HT1080 (cell line): ENCODE measurements at places on chromosomes 13 and 19. TPM values are rescaled to one million over a fixed set of nuclear protein-coding genes. Genes with fewer than 3 reads are reported as not detected.
A peak's percentile ranks its signal among the peaks of the same experiment; 100 is the strongest.

The SIGLEC5 gene
- not detected in 2 replicates for total RNA-seq

DNA sequence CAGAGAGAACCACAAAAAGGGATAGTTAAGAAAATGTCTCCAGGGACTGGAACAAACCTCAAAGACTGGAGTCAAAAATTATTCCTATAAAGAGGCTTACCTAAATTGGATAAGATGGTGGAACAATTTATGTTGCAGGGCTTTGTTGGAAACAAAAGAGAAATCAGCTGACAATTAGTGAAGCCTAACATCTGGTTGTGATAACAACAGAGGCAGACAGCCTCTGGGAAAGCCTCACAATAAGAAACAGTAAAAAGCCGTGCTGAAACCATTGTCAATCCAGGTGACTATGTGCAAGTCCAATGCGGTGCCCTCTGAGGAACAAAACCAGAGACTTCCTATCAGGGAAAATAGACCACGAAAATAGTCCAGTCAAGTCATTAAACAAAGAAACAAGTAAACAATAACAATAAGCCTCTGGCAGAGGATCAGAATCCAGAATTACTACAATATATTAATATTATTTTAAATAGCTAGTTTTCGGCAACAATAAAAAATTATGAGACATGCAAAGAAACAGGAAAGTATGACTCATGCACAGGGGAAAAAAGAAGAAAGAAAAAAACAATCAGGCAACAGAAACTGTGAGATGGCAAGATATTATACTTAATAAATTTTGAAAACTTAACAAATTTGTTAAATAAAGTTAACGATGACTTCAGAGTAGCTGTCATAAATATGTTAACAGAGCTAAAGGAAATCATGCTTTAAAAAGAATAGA is 99.7 kb upstream of the RXFP2 start:
- DNase-seq, result peak; percentile 44

The C2CD4C gene
- 0.40 and 0.69 TPM in 2 replicates for total RNA-seq

GRCh38 chr19:5121266-5122120 is 152.6 kb downstream of the KDM4B start:
- no peak for DNase-seq

DNA sequence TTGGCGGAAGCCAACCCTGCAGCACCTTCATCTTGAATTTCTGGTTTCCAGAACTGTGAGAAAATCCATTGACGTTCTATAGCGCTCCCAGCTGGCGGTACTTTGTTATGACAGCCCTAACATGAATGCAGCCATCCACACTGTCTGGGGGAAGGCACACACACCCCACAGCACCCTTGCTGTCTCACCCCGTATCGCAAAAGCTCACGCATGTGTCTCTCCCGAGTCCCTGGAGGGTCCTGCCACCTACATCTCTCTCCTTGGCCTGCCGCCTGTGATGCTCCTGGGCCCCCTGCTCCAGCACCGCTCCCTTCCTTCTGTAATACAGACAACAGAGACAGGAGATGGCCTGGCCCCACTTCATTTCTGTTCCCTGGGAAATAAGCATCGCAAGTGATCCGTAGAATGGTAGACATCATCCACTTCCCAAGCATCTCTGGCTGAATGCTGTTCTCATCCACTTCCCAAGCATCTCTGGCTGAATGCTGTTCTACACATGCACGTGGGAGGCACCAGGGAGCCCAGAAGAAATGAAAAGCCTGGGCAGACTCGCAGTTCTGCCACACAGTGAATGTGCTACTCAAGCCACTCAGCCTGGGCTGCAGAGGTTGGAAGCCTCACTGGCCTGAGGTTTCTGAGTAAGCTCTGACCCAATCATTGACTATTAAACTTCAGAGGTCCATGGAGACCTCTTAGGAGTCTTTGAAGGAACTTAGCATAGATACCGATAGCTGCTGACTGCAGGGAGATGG is 29.6 kb downstream of the EPN1 start:
- DNase-seq, result no peak

DNA sequence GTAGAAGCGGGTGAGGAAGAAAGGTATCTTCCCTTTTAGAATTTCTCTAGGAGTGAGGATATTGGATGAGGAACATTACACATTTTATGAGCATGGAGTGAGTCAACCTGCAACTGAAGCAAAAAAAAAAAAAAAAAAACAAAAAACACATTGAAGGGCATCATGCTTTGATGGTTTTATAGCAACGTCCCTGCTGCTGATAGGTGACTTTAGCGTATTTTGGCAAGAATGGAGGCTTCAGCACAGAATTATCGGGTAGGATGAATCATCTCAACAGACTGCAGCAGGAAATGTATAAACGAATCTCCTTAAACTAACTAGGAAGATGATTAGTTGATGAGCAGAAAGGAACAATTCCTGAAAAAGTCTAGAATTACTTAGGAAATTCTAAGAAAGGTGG is 1359.6 kb upstream of the ATXN8OS start:
- DNase-seq, result peak; percentile 82

The ENOX1 gene
- total RNA-seq, result 2.8 and 3.2 TPM in 2 replicates

The ZNF534 gene
- total RNA-seq, result 0.33 and 0.51 TPM in 2 replicates

DNA sequence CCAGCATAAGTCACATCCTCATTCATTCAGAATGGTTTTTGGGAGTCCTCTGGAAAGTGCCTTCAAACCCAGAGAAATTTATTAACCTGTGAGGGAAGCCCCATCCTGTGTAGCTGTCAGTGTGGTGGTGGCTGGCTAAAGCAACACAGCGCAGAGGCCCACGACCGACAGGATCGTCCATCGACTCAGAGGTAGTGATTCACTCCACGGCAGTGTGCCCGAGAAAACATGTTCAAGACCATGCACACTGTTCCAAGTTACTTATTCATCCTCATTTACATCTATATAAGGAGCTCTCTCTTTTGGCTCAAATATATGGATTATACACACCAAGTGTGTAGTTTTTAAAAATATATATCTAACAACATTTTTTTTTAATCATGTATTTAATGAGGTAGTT is 96.3 kb upstream of the SLC15A1 start:
- DNase-seq, result no peak

The SOX21 gene
- total RNA-seq, result 0.03 and 0.30 TPM in 2 replicates

DNA sequence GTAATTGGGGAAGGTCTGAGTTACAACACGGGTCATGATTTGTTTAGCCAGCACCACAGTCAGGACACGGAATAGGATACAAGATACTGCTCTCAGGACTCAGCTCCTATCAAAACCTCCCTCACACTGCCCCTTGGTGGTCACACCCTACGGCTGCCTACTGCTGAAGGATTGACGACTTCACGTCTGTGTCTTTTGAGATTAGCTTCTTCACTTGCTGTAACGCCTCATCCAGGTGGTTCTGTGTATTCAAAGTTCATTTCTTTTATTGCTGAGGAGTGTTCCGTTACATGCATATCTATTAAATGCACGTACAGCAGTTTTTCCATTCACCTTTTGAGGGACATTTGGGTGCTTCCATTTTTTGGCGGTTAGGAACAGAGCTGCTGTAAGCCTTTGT is 46.3 kb downstream of the URI1 start:
- no peak for DNase-seq

The RPL18 gene
- total RNA-seq, result 2,830 and 3,901 TPM in 2 replicates

The DUS3L gene
- 56.5 and 71.8 TPM in 2 replicates for total RNA-seq

DNA sequence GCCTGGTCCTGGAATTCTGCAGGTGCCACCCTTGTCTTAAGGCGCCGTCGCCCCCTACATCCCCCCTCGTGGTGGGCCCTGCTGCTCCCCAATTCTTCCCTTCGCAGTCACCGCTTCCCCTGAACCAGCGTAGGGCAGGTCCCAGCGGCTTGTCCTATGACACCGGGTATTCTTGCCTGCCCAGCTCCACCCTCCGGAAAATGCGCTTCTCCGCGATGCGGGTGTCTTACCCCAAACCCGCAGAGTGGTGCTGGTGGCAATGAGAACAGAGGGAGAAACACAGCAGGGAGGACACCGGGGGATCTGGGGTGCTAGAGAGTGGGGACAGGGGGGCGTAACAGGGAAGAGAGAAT is 9.0 kb downstream of the ZNF808 start:
- no peak for DNase-seq

The TINCR gene
- 0.10 TPM in 1 of 2 replicates, not detected in the other for total RNA-seq

DNA sequence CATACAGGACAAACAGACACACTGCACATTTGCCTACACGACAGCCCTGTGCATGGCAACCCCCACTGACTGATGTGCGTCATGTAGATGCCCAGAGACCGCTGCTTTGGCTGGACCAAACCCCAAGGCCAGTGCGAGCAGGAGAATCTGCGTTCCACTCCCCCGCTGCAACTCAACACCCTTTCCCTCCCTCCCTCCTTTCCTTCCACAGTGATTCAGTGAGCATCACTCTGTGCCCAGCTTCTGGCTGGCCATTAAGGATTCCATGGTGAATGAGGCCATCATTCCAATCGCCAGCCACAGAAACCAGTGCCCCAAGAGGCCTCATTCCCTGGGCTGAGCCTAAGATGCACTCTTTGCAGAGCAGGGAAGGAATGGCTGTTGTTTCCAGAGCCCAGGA is 61.6 kb downstream of the GSX1 start:
- DNase-seq, result no peak
